CD4-positive, CD25-positive, alpha-beta regulatory T cell (primary cell): ENCODE measurements at places on chromosomes 7 and 10. TPM values are rescaled to one million over a fixed set of nuclear protein-coding genes. Genes with fewer than 3 reads are reported as not detected.

Gene EEPD1
- 9.2 TPM for total RNA-seq

Gene ZNF248
- total RNA-seq = 5.7 TPM

Gene CDH23
- total RNA-seq = 5.6 TPM

Gene SPDYE2B
- total RNA-seq = not detected

Gene SYT15
- 0.67 TPM for total RNA-seq

Gene FAM204A
- 62.0 TPM for total RNA-seq

Gene GPC2
- total RNA-seq = 7.0 TPM

Gene SLC13A1
- total RNA-seq = not detected

Gene RTKN2
- 99.5 TPM for total RNA-seq

Gene DPYSL4
- total RNA-seq = 1.2 TPM

Gene UTF1
- total RNA-seq = not detected

Gene WDR86
- 4.8 TPM for total RNA-seq

Gene CRYGN
- 0.39 TPM for total RNA-seq

DNA sequence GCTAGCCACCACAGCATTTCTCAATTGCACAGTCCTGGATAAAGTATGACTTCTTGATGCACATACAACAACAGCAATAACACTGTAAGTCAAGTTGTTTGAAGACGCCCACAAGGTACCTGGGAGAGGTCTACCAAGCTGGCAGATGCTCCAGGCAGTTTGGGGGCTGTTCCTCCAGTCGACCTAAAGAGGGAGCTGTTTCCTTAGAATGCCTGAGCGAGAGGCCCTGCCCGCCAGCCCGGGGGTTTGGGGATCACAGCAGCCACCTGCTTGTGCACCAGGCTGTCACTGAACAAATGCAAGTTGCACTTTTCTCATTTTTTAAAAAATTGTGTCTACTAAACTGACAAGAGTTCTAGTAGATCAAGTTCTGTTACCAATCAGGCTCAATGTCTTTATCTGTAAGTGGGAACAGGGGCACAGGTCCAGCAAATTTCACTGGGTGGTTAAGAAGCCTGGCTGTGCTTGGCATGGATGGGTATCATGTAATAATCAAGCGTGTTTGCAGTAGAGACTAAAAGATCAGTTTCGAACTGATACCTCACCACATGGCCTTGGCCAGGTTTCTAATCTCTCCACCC is 193.8 kb upstream of the ADO start:
- peak; percentile 73 for DNase-seq
- no peak overlapping the region for H3K4me3 ChIP-seq
- H3K4me1 ChIP-seq = peaks cover 3% of the 10 kb centered on the region
- H3K27me3 ChIP-seq = no peaks in the 10 kb centered on the region

DNA sequence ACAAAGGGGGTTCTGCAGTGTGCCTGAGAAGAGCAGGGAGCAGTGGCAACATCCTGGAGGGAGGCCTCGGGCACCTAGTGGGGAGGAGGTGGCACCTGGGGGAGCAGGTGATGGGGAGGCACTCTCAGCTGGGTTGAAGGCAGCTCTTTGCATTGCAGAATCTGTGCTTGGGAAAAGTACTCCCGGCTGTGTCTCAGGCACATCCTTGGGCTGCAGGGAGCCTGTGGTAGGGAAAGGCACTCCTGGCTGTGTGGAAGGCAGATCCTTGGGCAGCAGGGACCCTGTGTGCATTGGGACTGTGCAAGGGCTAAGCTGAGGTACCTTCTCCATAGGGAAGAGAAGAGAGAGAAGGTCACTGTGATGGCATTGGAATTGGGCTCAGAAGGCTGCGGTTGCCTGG is 52.8 kb upstream of the ANTXRL start:
- peaks cover 65% of the 10 kb centered on the region for H3K36me3 ChIP-seq
- no peaks in the 10 kb centered on the region for H3K27me3 ChIP-seq
- no peaks in the 10 kb centered on the region for H3K4me1 ChIP-seq
- H3K27ac ChIP-seq = no peak overlapping the region
- H3K4me3 ChIP-seq = no peak overlapping the region

- H3K36me3 ChIP-seq = no peaks in the 10 kb centered on the region
- H3K4me1 ChIP-seq = no peaks in the 10 kb centered on the region
- no peak for DNase-seq
- H3K4me3 ChIP-seq = no peak overlapping the region
Observed at GRCh38 chr7:82229164-82229563, 214.4 kb downstream of the CACNA2D1 start.

- H3K36me3 ChIP-seq = no peaks in the 10 kb centered on the region
- H3K4me1 ChIP-seq = no peaks in the 10 kb centered on the region
- H3K4me3 ChIP-seq = no peak overlapping the region
- no peaks in the 10 kb centered on the region for H3K27me3 ChIP-seq
- DNase-seq = no peak
- H3K27ac ChIP-seq = no peak overlapping the region
Observed at GRCh38 chr10:56679578-56679977, 318.5 kb upstream of the ZWINT start.

DNA sequence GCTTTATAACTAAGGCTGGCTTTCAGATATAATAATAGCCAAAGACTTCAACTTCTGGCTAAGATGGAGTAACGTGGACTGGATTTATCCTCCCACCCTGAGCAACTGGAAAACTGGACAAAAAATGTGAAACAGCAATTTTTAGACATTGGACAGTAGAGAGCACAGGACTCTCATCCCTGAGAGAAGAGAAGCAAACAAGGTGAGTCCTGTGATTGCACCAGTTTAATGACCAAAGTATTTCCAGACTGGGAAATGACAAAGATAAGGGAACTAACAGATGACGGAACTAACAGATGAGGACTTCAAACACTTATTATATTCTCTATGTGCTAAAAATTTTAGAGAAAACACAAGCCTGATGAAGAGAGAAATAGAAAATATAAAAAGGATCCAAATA is 175.7 kb upstream of the SLC25A13 start:
- H3K27me3 ChIP-seq = no peaks in the 10 kb centered on the region
- H3K4me3 ChIP-seq = no peak overlapping the region
- no peak for DNase-seq
- no peaks in the 10 kb centered on the region for H3K36me3 ChIP-seq
- no peak overlapping the region for H3K27ac ChIP-seq
- H3K4me1 ChIP-seq = no peaks in the 10 kb centered on the region

- no peak overlapping the region for H3K4me3 ChIP-seq
- H3K36me3 ChIP-seq = no peaks in the 10 kb centered on the region
- no peak for DNase-seq
- H3K27me3 ChIP-seq = no peaks in the 10 kb centered on the region
Observed at GRCh38 chr10:76396134-76396533, 964.7 kb downstream of the LRMDA start.

DNA sequence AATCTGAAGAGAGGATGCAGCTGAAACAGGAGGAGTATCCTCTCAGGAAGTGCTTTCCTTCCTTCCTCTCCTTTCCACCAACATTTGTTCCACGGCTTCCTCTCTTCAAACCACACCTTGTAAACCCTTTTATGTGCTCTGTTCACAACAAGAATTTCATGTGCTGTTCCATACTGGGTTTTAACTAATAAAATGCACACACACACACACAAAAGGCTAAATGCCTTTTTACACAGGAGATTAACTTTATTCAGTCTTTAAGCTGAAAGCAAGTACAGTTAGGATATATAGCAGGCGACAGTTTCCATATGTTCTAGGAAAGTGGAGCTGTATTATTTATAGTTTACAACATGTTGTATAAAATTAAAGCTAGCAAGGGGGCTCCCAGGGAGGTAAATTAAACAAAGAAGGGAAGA is 106.7 kb downstream of the REEP3 start:
- no peaks in the 10 kb centered on the region for H3K36me3 ChIP-seq
- H3K4me3 ChIP-seq = peak overlapping the region; percentile 8
- no peak for DNase-seq
- H3K27ac ChIP-seq = no peak overlapping the region

DNA sequence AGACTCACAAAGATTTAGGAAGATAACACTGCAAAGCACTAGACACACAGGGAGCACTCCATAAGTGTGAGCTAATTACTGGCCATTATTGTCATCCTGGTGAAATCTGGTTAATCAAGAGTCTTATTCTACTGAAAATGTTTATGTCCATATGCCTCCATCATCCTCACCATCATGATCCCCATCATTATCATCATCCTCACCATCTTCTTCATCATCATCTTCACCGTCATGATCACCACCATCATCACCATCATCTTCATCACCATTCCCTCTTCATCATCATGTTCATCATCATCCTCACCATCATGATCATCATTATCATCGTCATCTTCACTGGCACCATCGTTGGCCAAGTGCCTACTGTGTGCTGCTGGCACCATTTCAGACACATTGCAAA is 76.3 kb upstream of the CARD11 start:
- DNase-seq = no peak
- H3K36me3 ChIP-seq = no peaks in the 10 kb centered on the region
- no peaks in the 10 kb centered on the region for H3K27me3 ChIP-seq

- H3K4me1 ChIP-seq = peaks cover 33% of the 10 kb centered on the region
- no peaks in the 10 kb centered on the region for H3K36me3 ChIP-seq
- no peaks in the 10 kb centered on the region for H3K27me3 ChIP-seq
Observed at GRCh38 chr7:100212631-100213286, 7.0 kb upstream of the PVRIG start.

- no peaks in the 10 kb centered on the region for H3K4me1 ChIP-seq
- no peaks in the 10 kb centered on the region for H3K36me3 ChIP-seq
- no peak overlapping the region for H3K4me3 ChIP-seq
- H3K27ac ChIP-seq = no peak overlapping the region
Observed at GRCh38 chr7:20343205-20343604, 12.5 kb downstream of the ITGB8 start.

DNA sequence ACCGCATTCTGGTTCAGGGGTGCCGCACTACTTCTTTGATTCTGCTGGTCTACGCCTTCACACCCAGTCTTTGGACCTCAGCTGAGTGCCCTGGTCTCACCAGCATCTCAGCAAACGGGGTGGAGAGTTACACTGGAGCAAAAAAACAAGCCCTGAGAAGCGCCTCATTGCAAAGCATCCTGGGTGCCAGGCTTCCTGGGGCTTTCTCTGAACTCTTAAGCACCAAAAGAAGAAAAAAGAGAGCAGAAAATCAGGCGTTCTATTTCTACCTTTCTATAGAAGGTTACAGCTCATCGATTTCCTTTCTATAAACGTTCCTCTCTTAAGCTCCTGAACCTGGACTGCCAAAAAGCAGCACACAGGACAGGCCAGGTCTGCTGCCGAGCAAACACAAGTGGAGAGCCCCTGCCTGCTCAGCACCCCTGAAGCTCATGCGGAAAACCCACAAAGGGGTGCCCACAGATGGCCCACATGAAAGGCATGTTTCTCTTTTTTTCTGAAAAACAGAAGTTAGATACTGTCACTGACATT is 217.9 kb downstream of the SFMBT2 start:
- H3K4me3 ChIP-seq = peak overlapping the region; percentile 74
- H3K27me3 ChIP-seq = no peaks in the 10 kb centered on the region
- H3K27ac ChIP-seq = peak overlapping the region; percentile 83
- DNase-seq = peak; percentile 79
- H3K36me3 ChIP-seq = peaks cover 7% of the 10 kb centered on the region

DNA sequence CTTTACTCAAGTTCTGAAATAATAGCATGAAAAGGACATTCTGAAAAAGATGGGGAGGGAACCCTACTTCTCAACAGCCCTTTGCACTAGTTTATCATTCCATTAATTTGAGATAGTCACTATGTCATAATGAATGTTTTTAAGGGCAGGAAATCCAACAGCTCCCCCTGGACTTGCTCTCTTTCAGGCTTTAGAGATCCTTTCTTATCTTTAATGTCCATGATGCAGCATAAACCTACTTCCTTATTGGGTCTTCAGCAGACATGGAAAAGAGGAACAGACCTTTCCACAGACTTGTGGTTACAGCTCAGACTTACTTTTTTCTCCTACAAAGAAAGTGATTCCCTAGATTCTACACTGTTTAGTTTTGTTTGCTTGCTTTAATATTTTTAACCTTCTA is 87.3 kb downstream of the IDE start:
- DNase-seq = no peak
- H3K27me3 ChIP-seq = no peaks in the 10 kb centered on the region
- no peaks in the 10 kb centered on the region for H3K4me1 ChIP-seq
- H3K4me3 ChIP-seq = no peak overlapping the region

DNA sequence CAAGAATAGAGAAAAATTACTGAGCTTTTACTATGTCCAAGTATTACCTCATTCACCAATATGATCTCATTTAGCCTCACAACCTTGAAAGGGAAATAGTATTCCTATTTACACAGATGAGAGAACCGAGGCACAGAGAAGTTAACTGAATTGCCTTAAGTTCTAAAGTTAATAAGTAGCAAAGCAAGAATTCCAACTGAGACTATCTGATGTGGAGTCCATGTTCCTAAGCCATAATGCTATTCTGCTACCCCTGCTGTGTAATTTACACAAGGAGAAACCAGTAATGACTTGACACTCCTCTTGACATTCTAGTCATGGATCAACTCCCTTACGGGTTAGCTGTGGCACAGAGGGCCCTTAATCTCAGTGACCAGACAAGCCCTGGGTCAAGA is 60.7 kb downstream of the ABCB4 start:
- H3K36me3 ChIP-seq = no peaks in the 10 kb centered on the region
- H3K27ac ChIP-seq = no peak overlapping the region
- H3K4me3 ChIP-seq = no peak overlapping the region
- DNase-seq = no peak

DNA sequence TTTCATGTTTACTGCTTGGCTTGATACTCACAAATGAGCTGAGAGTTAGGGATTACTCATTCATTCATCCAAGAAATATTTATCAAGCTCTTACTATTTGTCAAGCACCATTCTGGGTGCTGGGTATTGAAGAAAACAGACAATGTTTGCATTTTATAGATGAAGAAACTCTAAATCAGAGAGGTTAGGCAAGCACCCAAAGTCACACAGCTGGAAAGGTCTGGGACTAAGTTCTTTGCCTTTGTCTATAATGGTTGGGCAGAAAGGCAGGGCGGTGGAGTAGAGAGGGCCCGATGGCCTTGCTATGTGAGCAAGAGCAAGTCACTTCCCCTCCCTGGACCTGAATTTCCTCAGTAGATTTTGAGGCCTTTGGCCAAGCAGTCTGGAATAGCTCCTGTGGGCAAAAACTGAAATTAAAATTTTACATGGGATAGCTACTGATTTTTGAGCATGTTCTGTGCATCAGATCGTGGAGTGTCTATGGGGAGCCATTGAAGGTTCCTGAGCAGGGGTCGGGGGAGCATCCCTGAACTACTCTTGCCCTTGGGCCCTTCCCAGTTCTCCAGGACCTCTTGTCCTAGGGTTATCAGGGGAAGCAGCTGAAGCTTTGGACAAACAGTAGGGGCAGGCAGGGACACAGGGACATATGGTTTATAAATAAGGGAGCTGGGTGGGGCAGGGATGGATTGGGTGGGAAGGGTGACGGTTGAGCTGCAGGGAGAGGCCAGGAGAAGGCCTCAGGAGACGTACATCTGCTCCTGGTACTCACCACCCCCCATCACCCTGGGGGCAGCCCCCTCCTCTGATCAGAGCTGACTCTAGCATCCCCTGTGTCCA is 23.3 kb downstream of the AQP1 start:
- no peak overlapping the region for H3K4me3 ChIP-seq
- H3K4me1 ChIP-seq = no peaks in the 10 kb centered on the region
- H3K36me3 ChIP-seq = no peaks in the 10 kb centered on the region
- no peak overlapping the region for H3K27ac ChIP-seq
- peaks cover 4% of the 10 kb centered on the region for H3K27me3 ChIP-seq
- DNase-seq = no peak

DNA sequence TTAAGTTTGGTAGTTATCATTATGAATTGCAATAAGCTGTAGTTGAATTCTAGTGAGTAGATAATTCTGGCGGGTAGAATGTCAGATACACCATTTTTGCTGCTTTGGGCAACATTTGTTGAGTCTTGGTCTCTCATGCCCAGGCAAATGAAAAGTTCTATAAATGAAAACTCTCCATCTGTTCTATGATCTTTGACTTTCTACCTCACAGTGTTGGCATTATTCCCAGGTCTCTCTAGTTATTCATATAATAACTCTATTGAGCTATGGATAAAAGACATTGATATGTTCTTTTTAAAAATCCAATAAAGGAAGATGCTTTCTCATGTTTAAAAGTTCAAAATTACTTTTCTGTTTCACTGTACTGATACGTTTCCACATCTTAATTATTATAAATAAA is 415.3 kb upstream of the SEMA3D start:
- no peak overlapping the region for H3K27ac ChIP-seq
- DNase-seq = no peak
- no peaks in the 10 kb centered on the region for H3K36me3 ChIP-seq
